ENCODE measurements at places on chromosomes 16 and 17.
A peak's percentile ranks its signal among the peaks of the same experiment; 100 is the strongest.

DNA sequence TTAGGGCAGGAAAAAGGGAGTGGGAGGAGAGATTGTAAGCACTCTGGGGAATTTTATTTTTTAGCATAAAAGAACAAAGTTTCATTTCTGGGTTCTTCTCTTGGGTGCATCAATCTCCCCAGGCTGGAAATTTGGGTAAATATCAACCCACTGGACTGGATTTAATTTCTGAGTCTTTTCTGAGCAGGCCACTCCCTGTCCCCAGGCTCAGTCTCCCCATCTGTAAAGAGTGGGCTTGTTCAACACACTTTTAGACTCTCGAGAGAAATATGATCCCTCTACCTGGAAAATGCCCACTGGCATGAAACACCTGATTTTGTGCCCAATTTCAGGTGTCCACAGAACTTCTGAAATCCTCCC is 617 bp upstream of the VTN start:
- DNase-seq, result no peak

- no peak for DNase-seq
Measured at GRCh38 chr17:81660441-81660840, 4.1 kb upstream of the PDE6G start.

DNA sequence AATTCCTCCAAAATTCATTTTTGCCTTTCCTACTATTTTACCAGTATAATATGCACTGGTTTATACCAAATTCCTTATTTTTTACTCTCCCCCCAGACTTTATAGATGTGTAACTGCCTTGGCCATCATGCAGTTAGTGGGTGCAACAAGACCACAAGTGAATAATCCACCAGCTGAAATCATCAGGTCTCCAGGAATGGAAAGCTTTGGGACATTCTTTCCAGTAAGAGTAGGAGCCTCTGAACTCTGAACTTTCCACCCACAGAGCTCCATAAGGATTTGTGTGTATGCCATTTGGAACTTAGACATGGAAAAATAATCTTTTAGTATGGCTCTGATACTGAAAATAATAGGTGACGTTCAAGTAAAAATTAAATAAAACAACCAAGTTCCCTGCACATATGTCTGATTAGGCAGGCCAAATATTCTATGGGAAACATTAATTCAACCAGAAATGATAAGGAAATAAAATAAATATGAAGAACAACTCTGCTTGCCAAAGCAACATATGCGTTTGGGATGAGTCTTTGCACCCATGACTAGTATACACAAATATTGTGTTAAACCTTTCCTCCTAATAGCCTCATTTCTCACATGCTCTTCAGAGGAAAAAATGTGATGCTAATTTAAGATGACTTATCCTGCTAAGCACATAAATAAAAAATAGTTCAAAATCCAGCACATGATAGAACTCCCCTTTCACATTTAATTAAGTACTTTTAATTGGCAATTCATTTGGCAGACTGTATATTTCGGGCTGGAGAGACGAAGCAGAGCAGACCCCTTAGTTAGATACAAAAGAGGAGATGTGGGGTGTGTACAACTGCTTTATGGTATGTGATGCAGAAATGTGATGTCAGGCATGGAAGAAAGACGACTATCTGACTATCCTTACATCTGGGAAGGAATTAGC is 11.6 kb upstream of the LYRM9 start:
- DNase-seq, result no peak

GRCh38 chr16:84368308-84368996 is at the start of gene ATP2C2:
TSS of gene ATP2C2 (plus strand) at chr16:84368538. CDS start at chr16:84368616, 78 bp downstream.
- DNase-seq, result no peak

GRCh38 chr17:37197336-37197735 is 178.4 kb upstream of the C17orf78 start:
- DNase-seq, result no peak

GRCh38 chr16:3458278-3458851 is 14.9 kb downstream of the NAA60 start:
- no peak for DNase-seq

- DNase-seq, result peak; percentile 84
Measured at GRCh38 chr17:40358323-40359038, 6.1 kb downstream of the GJD3 start.

- DNase-seq, result no peak
Measured at GRCh38 chr17:81922566-81923301, 4.8 kb upstream of the SIRT7 start.

DNA sequence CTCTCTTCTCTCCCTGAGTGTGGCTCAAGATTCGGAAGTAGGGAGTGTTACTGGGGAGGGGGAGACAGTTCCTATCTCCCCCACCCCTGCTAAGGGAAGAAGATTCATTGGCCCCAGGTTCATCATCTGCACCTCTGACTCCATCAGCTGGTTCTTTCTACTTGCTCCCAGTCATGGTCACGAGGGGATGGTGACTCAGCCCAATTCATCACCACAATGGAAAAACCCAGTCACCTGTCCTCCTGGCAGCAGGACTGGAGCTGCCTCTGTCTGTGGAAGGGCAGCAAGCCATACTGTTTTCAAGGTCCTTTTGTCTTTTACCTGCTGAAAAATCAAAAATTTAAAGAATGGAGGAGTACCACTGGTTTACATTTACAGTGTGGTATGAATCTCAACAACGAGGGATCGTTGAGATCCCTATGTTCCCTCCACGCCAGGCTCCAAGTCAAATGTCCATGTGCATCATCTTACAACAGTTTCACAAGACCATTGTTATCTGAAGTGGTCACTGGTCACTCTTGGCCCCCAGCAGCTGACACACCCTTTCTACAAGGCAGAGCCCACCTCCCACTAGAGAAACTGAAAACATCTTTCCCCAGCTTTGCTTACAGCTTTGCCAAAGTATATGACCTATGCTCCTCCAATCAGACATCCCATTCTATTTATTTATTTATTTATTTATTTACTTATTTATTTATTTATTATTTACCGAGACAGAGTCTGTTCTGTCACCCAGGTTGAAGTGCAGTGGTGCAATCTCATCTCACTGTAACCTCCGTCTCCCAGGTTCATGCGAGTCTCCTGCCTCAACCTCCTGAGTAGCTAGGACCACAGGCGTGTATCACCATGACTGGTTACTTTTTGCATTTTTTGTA is 40.4 kb upstream of the NDRG4 start:
- DNase-seq, result peak; percentile 9

DNA sequence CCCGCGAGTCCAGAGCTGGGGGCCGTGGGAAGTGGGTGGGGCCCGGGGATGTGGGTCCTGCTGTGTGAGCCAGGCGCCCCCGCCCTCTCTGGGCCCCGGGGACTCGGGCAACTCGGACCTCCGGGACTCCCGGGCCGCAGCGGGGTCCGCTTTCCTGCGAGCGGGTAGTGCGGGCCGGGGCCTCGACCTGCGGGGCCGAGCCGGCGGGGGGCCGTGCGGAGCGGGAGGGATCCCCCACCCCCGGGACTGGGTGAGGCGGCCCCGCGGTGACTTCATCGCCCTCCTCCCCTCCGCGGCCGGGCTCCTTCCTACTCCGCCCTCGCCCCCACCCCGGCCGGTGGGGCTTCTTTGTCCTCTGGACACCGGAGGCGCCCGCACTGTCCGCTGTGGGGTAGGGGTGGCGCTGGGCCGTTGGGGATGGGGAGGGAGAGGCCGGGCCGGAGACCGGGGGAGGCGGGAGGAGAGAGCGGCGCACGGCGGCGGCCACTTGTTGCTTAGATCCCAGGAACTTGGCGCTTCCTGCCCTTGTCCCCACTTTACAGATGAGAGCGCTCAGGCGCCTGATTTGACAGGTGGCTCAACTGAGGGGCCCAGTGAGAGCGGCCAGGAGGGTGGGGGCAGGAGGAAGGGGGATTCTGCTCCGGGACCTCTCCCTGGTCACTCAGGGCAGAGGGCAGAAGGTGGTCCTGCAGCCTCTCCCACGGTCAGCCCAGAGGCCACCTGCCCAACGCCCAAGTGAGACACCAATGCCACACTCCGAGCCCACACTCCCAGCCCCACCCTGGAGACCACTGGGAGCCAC is 874 bp downstream of the CMTM3 start:
- DNase-seq, result no peak

- no peak for DNase-seq
Measured at GRCh38 chr17:49585422-49586027, 9.9 kb downstream of the NXPH3 start.

DNA sequence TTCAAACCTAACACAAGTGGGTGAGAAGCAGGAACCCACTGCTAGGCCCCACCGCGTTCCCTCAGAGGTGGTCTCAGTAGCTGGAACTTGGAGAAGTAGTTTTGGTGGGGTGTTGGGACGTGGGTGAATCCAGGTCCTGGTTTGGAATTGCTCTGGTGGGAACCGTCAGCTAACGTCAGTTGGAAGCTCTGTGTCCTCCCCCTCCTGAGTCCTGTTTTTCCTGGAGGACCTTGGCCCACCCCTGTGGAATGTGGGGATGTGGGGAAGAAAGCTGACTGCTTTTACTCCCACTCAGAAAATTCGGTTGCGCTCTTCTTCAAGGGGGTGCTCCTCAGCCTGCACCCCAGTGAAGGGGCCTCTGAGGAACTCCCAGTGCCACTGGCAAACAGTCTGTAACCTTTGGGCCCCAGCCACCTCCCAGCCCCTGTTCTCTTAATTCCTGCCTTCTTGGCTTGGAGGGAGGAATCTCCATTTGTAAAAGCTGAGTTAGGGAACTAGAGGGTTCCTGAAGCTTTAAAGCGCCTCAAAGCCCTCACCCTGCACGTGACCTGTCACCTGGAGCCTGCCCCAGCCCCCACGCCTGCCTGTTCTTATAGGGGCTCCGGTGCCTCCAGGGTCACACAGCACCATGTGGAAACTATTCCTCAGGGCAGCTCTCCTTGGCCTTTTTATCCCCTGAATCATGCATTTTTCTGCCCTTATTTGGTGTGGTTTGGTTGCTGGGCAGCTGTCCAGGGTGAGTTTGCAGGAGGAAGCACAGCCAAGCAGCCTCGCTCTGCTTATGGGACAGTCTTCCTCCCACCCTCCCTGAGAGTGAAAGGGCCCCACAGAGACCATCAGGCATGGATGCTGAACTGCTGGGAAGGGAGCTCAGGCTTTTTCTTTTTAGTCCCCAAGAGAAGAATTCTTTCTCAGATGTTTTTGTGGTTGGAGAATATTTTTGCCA is 16.2 kb upstream of the NAGLU start:
- no peak for DNase-seq

DNA sequence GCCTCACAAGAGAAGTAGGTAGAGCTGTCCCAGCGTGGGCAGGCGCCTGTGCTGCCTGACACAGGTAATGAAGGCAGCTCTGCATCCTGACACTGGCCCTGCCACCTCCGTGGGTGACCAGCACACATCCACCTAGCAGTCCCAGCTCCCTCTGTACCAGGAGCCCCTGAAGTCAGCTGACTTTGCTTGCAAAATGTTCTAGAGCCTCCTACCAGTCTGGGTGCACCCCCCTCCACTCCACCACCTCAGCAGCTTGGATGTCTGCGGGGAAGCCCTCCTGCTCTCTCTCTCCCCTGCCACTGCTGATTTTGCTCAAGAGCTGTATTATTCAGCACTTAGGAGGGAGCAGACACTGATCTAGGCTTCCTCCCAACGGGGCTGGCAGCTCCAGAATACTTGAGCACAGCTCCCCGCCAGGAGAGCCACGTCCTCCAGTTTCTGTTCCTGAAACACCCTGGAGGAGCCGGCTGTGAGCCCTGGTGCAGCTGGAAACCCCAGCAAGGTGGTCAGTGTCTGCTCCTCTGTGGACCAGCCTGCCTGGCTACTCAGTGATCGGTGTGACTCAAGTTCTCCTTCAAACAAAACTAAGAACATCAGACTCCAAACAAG is 1.0 kb downstream of the RNF166 start:
- no peak for DNase-seq

DNA sequence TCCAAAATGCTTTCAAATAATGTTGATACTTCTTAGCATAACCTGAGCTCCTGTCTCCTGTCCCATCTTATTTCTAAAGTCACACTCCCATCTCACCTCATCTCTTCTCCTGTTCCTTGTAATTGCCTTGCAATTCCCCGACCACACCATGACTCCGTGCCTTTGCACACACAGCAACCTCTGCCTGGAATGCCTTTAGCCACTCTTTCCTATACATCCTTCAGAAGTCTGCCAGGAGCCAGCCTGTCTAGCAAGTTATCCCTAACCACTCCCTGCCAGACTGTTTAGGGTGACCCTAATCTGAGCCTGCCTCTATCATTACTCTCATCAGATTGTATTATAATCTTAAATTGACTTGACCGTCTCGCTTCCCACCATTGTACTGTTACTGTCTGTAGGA is 168.0 kb upstream of the NOG start:
- DNase-seq, result no peak

DNA sequence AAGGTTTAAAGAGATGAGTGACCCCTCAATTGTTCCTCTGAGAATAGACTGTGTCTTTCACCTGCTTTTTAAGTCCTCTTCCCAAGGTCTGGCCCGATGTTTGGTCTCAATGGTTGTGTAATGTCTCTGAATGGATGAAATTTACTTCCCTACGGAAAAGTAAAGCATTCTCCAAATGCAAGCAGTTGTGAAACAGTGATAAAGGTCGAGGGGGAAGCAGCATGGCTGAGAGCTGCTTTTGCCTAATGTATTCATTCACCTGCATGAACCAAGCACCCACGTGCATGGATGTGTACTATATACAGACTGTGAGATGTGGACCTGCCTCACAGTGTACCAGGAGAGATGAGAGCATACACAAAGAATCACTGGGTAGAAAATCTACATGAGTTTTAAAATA is 11.4 kb downstream of the MRPS23 start:
- no peak for DNase-seq

DNA sequence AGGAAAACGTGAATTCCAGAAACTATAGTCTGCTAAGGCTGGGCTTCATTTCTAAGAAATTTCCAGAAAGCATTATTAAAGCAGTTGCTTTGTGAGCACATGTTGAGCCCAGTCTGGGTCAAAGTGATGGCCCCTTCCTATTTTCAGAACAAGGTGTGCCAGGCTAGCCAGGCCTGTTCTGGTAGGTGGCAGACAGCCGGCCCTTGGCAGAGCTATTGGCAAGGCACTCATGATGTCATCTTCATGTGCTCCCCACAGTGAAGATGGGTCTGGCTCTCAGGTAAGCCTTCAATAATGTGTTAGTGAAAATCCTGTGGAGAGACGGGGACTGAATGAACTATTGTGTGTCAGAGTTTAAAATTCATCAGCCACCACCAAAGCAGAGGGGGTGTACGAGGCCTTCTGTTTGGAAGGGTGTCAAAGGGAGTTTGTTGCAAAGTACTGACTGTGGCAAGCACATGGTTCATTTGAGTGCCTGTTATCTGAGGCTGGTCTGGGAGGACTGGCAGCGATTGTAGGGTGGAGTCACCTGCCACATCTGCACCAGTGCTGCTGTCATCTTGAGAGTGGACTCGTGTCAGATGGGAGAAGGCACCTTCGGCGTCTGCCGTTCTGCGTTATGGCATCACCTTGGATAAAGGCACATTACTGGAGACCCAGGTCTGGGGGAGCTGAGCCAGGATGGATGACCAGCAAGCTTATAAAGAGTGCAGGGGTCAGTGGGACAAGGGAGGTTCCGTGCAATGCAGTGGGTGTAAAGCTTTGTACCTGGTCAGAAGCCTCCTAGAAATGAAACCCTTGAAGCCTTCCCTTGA is 43.4 kb downstream of the KSR1 start:
- DNase-seq, result no peak
